ENCODE measurements at places on chromosomes 5 and 9.

DNA sequence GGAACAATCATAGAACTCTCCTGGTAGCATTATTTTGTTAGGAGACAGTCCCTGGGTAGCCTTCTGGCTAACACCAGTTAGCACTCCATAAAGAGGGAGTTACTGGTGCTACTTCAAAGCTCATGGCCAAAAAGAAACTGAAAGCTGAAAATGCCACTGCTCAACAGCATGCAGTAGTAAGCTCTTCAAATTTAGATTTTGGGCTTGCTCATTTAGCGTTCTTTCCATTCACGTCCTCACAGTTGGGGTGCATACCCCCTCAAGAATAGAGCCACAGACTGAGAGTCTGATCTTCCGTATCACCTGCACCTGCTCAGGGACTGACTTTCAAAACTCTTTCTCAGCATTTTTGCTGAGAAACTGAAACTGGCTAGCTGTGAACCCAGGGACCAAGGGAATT, 24.7 kb downstream of the NTRK2 start:
- no peak for DNase-seq

DNA sequence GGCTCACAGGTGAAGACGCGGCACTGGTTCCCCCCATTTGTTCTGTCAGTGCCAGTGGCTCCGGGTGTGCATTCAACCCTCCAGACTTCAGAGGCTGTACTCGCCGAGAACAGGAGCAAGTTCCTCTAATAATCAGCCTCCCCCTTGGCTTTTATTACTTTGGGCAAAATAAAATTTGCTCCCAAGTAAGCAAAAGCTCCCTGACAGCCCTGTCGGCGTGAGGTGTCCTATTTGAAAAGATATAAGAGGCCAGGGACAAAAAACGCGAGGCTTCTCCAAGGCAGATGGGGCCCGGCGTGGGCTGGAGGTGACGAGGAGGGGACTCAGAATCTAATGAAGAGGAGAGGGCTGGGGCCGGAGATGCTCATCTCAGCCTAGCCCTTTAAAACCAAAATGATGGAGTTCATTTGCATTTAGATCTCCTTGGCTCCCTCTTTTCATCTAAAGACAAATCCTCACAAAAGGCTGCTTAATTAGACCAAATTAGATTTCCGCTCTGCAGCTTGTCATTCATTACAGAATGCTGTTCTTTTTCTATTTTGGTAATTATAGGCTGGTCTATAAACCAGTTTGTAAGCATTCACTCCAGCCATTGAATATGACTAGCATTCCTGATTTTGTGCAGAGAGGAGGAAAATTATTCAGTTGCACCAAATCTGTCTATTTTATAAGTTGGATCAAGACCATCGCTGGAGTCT, 68.5 kb downstream of the CFAP77 start:
- DNase-seq = no peak

- no peak for DNase-seq
Observed at GRCh38 chr5:78638973-78639669, 9.5 kb downstream of the LHFPL2 start.

- no peak for DNase-seq
Observed at GRCh38 chr5:121758615-121759014, 93.1 kb upstream of the FTMT start.

DNA sequence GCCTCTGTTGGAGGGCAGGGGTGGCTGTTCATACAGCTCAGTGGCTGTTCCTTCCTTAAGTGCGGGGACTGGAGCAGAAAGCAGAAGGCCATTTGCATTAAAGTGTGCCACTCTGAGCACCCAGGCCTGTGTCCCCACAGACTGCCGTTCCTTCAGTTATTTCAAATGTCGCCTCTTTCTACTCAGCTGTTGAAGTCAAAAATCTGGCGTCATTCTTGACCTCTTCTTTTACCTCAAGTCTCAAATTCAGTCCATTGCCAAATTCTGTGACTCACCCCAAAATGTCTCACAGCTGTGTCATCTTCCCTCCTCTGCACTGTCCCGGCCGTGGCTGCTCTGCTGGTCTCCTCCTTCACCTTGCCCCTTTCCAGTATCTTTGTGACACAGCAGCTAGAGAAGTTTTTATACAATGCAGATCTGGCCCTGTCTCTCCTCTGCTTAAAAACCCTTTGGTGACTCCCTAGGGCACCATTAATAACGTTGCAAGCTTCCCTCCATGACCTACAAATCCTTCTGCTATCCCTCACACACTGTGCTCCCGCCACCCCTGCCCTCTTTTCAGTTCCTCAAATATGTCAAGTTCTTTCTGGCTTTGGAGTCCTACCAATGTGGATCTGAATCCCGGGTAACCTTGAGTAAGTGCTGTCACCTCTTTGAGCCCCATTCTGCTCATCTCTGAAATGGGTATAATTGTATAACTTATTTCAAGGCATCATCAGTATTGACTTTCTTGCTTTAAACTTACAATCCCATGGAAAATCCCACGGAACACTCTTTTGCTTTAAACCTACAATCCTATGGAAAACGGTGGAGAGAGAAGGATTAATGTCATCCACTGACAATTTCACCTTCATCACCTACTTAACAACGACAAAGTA, 98.3 kb upstream of the BOD1 start:
- no peak for DNase-seq

GRCh38 chr9:68919661-68920060, 94.3 kb downstream of the PRKACG start:
- DNase-seq = no peak

DNA sequence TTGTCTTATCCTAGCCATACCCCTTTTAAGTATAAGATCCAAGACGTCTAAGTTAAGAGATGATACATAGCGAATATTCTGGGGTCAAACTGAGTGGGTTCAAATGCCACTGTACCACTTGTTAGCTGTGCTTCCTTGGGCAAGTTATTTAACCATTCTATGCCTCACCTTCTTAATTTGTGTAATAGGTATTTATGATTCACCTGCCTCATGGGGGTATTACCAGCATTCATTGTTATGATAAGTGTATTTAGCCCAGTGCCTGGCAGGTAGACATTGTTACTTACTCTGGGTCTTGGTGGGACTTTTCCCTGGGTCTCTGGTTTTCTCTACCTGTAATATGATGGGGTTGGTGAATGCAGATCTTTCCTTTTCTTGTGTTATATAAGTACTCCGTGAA, 3.8 kb downstream of the LARP1 start:
- no peak for DNase-seq

GRCh38 chr5:17079562-17079961, 137.9 kb upstream of the BASP1 start:
- DNase-seq = no peak

DNA sequence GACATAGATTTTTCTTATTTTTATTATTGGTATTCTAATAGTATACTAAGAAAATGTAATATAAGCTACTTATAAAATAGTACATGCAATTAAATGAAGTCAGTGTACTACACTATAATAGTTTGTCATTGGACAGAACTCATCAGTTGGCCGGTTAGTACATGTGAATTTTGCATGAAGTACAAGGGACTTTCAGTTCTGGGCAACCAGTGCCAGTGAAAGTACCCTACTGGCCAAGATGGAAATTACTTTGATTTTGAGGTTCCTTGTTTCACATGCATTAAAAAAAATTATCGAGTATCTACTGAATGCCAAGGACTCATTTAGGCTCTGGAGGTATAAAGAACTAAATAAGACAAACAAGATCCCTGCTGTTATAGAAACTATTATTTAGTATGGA, 213.4 kb upstream of the ELL2 start:
- DNase-seq = no peak

- DNase-seq = no peak
Observed at GRCh38 chr5:179866241-179867078, 7.8 kb upstream of the MRNIP start.

- DNase-seq = no peak
Observed at GRCh38 chr5:67248703-67249589, 52.3 kb upstream of the CD180 start.

DNA sequence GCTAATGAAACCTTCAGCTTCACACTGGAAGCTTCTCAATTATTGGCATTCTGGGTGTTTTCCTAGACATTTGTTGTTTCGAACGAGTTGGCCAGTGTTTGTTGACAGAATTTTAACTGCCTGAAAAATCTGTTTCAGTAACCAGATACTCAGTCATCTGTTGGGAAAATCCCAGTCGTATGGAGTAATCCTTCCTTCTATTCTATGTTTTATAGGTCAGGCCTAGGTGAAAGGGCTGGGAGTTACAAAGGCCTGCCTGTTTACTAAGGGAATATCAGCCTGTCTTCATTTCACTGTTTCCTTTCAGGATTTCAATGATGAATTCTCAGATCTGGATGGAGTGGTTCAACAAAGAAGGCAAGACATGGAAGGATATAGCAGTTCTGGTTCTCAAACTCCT, 59.9 kb downstream of the GRAMD2B start:
- DNase-seq = no peak

- no peak for DNase-seq
Observed at GRCh38 chr5:97499605-97500004, 316.6 kb upstream of the RIOK2 start.

GRCh38 chr9:120923620-120924328, 2.8 kb downstream of the TRAF1 start:
- no peak for DNase-seq

GRCh38 chr5:33035851-33036527, 324.9 kb downstream of the NPR3 start:
- DNase-seq = no peak

DNA sequence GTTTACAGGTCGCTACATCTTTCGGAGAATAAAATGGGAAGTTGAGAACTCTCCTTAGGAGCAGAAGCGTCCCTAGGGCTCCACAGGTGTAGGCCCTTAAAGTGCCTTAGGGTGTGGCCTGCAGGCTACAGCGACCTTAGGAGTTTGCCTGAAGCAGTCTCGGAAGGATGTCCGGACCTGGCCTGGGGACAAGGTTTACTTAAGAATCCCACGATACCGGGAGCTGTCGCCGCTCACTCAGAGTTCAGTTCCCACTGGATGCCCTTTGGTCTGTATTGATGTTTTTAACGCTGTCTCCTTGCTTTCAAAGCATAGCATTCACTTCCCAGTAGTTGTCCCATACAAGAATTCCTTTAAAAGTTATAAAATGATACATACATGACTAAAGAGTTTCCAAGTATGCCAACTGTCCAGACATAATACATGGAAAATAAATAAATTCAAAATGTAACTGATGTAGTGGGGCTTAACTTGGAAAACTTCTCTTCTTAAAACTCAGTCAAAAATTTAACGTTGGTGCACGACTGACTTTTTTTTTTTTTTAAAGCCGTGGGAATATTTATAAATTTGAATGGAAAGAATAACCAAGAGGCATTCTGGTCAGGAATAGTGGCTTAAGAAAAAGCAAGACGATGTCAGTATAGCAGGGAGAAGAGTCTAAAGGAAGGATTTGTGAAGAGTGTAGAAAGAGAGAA, 848 bp downstream of the RAD50 start:
- DNase-seq = no peak

DNA sequence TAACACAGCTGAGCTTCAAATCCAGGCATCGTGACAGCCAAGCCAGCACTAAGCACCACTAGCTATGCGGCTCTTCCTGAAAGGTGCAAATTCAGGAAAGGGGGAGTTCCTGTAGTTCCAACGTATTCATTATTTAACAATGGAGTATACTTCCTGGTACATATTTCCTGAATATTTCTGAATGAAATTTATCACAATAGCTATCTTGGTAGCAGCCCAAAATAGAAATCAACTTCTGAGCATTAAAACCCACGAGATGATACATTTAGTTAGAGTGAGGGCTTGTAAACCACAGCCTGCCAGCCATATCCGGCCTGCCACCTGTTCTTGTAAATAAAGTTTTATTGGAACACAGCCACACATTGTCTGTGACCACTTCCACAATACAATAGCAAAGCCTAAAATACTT, 109.7 kb upstream of the RETREG1 start:
- no peak for DNase-seq

DNA sequence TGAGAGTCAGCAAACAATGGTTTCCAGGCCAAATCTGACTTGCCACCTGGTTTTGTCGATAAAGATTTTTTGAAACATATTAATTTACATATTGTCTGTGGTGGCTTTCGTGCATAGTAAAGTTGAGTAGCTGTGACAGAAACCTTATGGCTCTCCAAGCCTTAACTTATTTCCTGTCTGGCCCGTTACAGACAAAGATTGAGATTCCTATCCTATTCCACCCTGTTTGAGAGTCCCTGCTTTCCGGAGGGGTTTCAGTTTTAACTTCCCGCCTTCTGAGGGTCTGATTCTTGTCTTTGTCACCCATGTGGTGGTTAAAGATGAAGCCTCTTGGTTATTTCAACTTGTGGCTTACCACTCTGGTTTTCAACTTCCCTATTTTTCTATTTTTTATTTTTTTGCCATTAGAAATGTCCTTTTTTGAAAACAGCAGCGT, 11.4 kb downstream of the OTULIN start:
- DNase-seq = no peak

DNA sequence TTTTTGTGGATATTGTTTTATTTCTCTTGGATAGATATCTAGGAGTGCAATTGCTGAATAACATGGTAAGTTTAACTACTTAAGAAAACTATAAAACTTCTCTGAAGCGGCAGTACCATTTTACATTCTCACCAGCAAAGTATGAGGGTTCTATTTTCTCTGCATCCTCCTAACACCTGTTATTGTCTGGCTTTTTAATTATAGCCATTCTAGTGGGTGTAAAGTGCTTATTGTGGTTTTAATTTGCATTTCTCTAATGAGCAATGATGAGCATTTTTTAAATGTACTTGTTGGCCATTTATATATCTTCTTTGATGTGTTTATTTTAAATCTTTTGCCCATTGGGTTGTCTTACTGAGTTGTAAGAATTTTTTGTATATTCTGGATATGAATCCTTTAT, 28.7 kb downstream of the SMIM32 start:
- no peak for DNase-seq

DNA sequence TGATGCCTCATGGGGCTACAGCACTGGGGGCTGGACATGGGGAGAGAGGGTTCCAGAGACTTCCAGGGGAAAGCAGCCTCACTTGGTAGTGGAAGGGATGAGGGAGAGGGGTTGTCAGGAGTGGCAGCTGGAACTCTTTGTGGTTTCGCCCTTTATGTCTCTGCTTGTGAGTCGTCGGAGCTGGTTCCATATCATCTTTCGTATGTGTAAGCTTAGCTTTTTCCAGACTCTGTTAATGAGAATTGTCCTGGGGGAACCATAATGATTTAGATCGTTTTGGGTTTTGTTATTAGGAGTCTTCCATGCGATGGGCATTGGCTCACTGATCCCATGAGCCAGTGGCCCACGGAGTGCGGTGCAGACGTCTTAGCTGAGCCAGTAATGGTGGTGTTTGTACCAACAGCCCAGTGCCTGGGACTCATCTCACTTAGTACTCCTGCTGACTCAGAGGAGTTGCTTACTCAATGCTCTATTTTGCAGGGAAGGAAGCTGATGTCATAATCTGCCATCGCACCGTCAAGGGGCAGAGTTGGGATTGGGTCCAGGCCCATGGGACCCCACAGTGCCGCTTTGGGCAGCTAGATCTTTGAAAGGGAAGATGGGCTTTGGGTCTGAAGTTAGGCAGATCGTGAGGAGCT, 48.5 kb downstream of the NEK6 start:
- DNase-seq = no peak

- no peak for DNase-seq
Observed at GRCh38 chr5:107396351-107396690, 274.4 kb downstream of the EFNA5 start.

- peak; percentile 26 for DNase-seq
Observed at GRCh38 chr5:133321833-133322420, 270.1 kb downstream of the HSPA4 start.

- no peak for DNase-seq
Observed at GRCh38 chr5:174189654-174190541, 144.4 kb downstream of the NSG2 start.

All from stimulated activated CD4-positive, alpha-beta T cell treated with anti-CD3 and anti-CD28 coated beads, Interleukin-1b, Interleukin-23, amount 100 ng/mL, for 24 hours (primary cell).